GM20000 (cell line): ENCODE measurements at places on chromosomes 3 and 15.

- no peak for DNase-seq
Measured at GRCh38 chr3:132564070-132564465, 33.0 kb upstream of the ACKR4 start.

- DNase-seq: no peak
Measured at GRCh38 chr3:94520364-94520763, 457.5 kb downstream of the NSUN3 start.

DNA sequence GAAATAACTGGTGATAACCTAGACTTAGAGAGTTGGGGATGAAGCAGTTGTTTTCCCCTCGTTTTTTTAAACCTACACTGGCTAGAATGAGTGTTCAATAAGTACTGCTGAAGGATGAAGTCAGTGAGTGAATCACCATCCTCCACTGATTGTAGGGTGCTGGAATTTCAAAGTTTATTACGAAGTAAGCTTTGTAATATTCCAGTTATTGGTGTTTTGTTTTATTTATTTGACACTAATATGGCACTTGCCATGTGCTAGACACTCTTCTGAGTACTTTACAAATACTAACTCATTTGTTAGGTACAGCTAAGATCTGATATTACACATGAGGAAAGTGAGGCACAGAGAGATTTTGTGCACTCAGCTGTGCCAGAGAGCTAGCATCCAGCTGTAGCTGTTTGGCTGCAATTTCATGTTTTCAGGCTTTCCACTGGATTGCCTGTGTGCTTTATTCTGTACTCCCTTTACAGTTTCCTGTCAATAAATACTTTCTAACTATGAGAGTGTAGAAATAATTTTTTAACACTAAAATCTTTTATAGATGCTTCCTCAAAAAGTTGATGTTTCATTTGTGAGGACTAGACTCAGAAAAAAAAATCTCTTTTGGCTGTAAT lies 5.8 kb downstream of the MAP2K5 start:
- DNase-seq: no peak

DNA sequence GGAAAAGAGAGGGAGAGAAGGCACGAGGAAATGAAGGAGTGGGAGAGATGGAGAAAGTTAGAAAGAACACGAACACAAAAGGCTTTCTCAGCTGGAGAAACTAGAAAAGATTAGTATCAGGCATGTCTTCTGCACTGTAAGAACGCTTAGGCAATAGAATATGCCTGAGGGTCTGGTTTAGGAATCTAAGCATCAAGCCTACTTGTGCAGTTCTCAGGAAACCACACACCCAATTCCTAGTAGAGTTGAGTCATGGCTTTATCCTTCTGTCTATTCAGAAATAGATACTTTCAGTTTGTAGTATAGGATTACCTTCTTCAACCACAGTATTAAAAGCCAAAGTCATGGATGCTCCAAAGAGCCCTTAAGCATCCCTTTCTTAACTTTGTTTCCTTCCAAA lies 969.4 kb downstream of the NTRK3 start:
- DNase-seq: no peak

DNA sequence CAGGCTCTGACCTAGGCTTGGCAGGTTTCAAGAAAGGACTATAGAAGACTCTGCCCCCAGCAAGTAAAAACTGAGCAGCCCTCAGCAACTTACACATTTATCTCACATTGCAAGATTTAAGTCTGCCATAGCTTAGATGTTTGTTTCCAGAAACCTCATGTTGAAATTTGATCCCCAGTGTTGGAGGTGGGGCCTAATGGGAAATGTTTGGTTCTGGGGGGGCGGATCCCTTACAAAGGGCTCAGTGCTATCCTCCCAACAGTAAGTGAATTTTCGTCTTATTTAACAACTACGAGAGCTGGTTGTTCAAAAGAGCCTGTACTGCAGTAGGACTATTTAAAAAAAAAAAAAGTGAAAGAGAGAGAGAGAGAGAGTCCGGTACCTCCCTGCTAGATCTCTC lies 125.2 kb upstream of the PROK2 start:
- DNase-seq: no peak

DNA sequence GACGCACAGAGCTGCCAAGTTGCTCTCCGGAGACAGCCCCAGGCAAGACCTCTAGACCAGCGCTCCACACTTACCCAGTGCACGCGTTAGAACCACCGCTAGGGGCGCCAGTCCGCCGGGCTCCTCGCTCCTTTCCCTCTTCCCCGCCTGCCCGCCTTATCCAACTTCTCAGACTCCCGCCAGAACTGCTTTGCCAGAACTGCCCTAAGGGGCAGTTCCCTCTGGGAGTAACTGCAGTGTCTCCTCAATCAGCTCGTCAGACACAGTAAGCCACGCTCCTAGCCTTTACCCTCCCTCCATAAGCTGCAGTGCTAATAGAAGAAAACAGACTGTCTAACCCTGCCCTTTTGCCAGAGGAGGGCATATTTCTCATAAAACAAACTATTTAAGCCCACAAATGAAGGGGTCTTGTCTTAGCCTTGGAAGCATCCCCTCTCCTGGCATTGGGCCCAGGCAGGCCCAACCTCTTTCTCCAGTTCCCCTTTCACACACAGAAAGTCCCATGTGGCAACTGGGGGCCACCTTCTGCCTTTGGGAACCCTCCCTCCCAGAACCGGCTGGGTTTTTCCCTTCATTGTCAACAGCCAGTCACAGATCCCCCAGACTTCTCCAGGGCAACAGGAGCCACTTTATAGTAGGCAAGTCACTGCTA lies 3.7 kb downstream of the BMF start:
- DNase-seq: peak; percentile 84

GRCh38 chr3:59809016-59809415 lies 759.2 kb upstream of the CFAP20DC start:
- no peak for DNase-seq

GRCh38 chr15:64038878-64039610 lies 7.2 kb downstream of the DAPK2 start:
- no peak for DNase-seq

- DNase-seq: no peak
Measured at GRCh38 chr3:50533316-50533715, 29.9 kb upstream of the CACNA2D2 start.

GRCh38 chr15:71455107-71455506 lies 339.8 kb downstream of the THSD4 start:
- DNase-seq: no peak

GRCh38 chr15:51085764-51086163 lies 8.9 kb downstream of the TNFAIP8L3 start:
- no peak for DNase-seq

GRCh38 chr3:119613872-119614271 lies 16.2 kb downstream of the PLA1A start:
- no peak for DNase-seq

- DNase-seq: no peak
Measured at GRCh38 chr3:161349529-161350312, 21.6 kb downstream of the SPTSSB start.

GRCh38 chr3:115186351-115187148 lies 39.5 kb upstream of the ZBTB20 start:
- peak; percentile 18 for DNase-seq

DNA sequence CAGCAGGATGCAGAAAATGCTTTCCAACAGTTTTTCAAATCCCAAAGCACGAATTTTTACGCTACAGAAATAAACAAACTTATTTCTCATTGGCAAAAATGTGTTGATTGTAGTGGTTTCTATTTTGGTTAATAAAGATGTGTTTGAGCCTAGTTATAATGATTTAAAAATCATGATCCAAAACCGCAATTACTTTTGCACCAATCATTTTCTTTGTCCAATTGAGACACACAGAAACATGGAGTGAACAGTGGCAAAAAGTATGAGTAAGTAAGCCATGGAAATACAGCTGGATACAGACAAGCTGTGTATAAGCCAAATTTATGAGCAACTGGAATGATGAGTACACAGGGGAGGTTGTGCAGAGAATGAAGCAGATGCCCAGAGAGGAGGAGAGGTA lies 427.9 kb downstream of the NTRK3 start:
- no peak for DNase-seq

DNA sequence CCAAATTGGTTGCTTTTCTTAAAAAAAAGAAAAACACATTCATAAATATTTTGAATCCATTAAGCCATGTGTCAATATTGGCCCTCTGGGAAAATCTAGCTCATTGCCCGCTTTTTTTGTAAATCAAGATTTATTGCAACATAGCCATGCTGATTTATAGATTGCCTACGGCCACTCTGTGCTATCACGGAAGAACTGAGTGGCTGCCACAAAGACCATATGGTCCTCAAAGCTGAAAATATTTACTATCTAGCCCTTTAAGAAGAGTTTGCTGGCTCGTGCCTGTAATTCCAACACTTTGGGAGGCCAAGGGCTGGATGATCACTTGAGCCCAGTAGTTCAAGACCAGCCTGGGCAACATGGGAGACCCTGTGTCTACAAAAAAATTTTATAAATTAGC lies 45.9 kb downstream of the IL5RA start:
- DNase-seq: no peak

DNA sequence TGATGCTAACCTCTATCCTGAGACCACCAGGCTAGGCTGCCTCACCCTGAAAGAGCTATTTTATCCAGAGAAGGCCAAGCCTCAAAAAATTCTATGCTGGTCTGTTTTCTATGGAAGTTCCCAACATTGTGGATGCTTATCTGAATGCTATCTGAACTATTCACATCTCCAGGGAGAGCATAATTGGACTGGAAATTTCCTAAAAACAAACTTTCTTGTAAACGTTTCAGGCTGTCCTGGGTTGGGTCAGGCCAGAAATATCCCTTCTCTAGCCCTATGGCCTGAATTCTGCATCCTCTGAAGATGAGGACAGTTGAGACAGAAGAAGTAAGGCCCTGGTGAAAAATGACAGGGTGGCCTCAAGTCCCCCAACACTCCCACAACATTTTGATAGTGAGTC lies 706.4 kb upstream of the NR2F2 start:
- no peak for DNase-seq

- DNase-seq: no peak
Measured at GRCh38 chr15:75138016-75138999, 63.4 kb upstream of the C15orf39 start.

- DNase-seq: no peak
Measured at GRCh38 chr15:80367094-80367493, 37.1 kb upstream of the ARNT2 start.

DNA sequence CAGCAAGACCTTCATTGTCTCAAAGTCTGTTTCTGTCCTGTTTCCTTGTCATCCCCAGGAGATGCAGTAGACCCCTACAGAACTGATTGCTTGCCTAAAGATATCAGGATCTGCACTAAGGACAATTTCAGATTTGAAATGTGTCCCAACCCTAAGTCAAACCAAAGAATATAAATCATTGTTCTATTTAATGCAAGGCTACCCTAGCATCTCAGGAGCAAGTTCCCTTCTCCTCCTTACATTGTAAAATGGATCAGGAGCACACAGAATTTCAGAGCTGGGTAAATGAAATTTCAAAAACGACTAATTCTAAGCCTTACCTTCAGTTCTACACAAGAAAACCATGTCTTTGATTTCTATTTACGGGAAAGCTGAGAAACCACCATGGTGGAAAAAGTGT lies 360.9 kb upstream of the KCNH8 start:
- no peak for DNase-seq

DNA sequence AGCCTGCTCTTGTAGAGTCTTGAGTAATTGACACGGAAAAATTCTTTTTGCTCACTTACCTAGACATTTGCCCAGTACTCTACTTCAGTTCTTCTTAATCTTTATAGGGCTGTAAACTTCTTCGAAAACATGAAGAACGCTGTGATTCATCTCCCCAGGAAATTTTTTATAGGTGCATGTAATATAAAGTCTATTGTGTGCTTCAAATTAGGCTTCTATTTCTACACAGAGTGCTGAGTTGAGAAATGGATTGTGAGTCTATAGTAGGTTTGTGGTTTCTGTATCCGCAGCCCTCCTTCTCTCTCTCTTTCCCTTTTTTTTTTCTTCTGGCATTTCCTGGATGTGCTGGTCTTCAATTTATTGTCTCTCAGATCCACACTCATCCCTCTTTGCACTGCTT lies 183.3 kb upstream of the DCBLD2 start:
- DNase-seq: no peak

GRCh38 chr15:64634027-64634426 lies 141.4 kb downstream of the RBPMS2 start:
- DNase-seq: peak; percentile 66

- DNase-seq: no peak
Measured at GRCh38 chr15:74053517-74053916, 28.8 kb downstream of the GOLGA6A start.

DNA sequence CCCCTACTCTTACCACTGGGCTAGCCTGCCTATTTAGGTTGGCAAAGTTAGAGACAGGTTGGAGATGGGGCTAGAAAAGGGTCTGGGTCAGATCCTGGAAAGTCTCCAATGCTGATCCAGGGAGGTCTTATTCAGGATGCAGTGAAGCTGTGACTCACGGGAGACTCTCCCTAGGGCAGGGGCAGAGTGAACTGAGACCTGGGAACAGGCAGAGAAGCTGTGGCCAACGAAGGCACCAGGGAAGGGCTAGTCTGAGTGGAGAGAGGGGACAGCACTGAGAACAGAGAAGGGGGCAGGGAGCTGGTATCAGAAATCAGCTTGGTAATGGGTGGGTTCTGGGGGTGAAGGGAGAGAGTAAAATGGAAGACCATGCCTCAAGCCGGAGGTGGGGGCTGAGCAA lies 2.2 kb downstream of the LTF start:
- no peak for DNase-seq

DNA sequence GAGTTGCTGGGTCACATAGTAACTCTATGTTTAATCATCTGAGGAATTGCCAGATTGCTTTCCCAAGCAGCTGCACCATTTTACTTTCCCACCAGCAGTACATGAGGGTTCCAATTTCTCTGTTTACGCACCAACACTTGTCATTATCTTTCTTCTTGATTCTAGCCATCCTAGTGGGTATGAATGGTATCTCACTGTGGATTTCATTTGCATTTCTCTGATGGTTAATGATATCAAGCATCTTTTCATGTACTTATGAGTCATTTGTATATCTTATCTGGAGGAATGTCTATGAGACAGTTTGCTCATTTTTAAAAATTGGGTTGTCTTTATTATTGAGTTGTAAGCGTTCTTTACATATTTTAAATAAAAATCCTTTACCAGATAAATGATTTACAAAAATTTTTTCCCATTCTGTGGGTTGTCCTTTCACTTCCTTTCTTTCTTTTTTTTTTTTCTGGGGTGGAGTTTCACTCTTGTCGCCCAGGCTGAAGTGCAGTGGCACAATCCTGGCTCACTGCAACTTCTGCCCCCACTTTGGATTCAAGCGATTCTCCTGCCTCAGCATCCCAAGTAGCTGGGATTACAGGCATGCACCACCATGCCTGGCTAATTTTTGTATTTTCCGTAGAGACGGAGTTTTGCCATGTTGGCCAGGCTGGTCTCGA lies 8.9 kb upstream of the SGO1 start:
- no peak for DNase-seq

DNA sequence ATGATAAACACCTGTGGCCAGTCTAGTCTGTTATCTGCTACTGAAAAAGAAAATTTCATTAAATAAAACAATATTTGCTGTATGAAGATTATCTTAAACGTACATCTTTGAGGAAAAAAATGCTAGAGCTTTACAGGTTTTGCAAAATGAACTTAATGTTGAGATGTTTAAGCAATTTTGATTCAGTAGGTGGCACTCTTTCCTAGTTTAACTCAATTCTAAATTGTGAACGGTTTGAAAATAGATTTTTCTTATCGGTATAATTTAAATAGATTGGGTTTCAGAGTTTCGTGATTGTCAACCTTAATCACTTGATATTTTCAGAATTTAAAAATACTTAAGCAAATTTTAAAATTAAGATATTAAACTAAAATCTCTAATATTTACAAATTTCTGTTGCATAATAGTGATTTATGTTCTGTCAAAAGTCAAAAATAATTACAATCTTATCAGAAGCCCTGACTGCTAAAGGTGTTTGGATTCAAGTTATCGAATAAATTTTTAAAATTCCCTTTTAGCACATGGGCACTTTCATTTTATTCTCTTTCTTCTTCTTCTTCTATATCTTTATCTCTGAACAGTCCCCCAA lies 7.0 kb upstream of the RNF111 start:
- no peak for DNase-seq

GRCh38 chr3:87796137-87796842 lies 262.5 kb downstream of the CGGBP1 start:
- DNase-seq: no peak
